NCI-H1105 treated with DMSO at 0.1 percent for 48 hours (cell line): ENCODE measurements at places on chromosomes 6 and 20.

DNA sequence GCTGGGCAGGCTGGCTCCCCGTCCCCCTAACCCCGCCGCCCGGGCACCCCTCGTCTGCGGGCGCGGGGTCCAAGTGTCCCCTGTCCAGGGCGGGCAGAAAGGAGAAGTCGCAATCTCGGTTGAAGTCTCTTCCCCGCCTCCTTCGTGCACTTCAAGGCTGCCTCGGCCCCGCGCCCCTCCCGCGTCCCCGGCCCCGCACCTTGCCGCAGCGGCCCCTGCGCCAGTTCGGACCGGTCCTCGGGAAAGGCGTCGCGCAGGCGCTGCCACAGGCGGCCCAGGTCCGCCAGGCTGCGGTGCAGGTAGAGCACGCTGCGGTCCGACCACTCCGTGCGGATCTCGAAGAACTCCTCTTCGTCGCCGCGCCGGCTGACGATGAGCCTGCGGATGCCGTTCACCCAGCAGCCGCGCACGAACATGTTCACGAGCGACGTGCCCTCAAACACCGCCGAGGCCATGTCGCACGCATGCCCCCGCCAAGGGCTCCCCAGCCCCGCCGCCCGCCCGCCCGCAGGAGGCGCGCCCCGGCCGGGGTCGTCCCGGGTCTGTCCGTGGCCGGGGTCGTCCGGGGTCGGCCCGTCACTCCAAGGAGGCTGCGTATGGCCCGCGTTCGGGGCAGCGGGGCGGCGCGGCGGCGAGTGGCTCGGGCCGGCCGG lies at the start of gene PXDC1:
TSS of gene PXDC1 (minus strand) at position 637 of the 653 bp plus-strand sequence. CDS start at position 455, 182 bp downstream.
- DNase-seq: peak; percentile 15

GRCh38 chr20:5118220-5119142 lies 1.3 kb downstream of the PCNA start:
- DNase-seq: no peak

DNA sequence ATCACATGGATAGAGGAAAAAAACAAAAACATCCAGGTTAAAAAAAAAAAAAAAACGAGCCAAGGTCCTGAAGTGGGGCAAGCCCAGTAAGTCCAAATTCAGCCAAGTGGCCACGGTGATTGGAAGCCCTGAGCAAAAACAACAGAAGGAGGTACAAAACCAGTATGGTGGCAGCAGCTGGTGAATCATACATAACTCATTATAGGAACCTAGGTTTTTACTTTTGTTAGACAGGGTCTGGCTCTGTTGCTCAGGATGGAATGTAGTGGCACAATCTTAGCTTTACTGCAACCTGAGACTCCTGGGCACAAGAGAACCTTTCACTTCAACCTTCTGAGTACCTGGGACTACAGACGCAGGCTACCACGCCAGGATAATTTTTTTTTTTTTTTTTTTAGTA lies 22.7 kb upstream of the MYB start:
- no peak for DNase-seq

- peak; percentile 100 for DNase-seq
Observed at GRCh38 chr6:157187182-157188083, 135.9 kb downstream of the TMEM242 start.

DNA sequence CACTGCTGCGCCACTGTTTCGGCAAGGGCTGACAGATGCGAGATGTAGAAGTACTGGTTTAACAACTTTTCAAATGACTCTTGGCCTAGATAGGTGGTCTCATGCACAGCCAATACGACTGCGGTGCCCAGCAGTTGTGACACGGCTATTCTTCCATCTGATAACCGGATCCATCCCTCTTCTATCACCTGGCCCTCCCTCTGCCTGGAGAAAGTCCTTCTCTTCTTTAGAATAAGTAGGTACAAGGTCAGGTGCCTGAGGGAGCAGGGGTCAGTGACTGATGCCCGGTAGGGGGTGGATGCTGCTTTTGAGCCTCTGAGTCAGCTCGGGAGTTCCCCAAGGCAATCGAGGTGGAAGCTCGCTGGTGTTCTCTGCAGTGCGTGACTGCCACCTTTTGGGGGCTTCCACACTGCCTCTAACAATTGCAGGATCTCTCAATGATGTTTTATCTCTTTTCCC lies 166.8 kb upstream of the GRIK2 start:
- DNase-seq: no peak

DNA sequence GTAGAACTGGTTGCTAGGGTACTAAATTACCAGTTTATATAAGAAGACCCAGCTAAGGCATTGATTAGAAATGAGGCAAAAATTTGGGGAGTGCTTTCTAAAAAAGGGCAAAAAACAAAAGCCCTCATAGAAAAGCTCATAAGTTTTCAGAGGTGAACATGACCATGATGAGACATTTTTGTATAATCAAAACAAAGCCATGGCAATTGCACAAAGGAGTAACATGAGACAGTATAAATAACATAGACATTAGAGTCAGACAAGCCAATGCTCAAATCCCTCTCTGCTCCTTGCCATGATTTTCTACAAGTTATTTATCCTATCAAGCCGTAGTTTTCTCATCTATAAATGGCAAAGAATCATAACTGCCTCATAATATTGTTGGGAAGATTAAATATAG lies 112.2 kb upstream of the ADTRP start:
- no peak for DNase-seq

DNA sequence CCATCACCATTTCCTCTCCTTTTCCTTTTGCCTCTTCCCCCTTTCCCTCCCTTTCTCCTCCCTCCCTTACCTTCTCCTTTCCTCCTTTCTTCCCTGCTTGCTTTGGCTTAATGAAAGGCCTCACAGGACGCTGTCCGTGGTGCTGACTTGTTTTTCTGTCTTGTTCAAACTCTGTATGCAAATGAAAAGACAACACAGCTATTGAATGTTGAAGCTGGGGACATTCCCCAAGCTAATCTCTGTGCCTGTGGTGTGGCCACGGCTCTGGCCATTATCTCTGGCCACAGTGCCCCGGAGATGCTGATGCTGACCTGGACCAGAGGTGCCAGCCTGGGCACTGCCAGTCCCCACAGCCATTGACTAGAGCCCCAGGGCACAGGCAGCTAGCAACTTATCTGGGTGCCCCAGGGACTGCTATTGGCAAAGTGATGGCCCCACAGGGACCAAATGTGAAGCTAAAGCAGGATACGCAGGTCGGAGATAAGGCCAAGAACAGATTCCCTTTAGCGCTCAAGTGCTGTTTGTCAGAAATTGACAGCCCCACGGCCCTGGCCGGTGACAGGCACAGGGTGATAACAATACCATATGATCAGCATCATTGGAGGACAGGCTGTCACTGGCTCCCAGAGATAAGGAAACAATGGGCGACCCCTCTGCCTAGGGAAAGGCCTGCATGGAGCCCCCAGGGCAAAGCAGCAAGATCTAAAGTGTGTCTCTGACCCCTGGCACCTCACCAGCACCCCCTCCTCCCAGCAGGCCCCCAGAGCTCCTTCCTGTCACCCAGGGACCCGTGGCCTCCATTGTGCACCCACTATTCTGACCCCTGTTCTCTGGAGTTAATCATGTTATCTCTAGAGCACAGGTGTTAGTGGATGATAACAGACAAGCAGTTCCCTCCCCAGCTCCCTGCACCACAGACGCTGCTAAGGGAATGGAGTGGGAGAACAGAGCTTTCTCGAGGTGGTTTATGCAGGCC lies 31.6 kb upstream of the SLC32A1 start:
- DNase-seq: no peak

- no peak for DNase-seq
Observed at GRCh38 chr6:154138793-154139192, 99.8 kb downstream of the OPRM1 start.
